ENCODE measurements at places on chromosomes 1 and 21.

GRCh38 chr1:99825098-99825497 lies 25.1 kb upstream of the AGL start:
- DNase-seq = no peak

GRCh38 chr1:116956378-116956777 lies 45.2 kb upstream of the CD101 start:
- no peak for DNase-seq

DNA sequence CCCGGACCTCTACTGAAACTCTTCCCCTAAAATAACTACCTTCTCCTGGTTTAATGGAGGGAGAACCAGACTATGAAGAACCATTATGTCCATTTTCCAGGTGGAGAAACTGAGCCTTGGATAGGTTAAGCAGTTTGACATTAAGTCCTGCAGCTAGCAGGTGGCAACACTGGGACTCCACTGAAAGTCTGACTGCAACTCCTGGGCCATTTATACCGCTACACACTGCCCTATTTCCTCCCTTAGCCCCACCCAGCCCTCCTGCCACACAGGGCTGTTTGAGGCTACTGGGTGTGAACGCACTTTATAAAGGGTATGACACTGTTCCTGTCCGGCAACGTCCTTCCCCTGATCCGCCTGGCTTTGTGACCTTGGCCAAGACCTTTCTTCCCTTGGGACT lies 511 bp upstream of the INPP5B start:
- DNase-seq = no peak

- no peak for DNase-seq
These were observed 48.3 kb downstream of the CLIC4 start for GRCh38 chr1:24793447-24794129.

GRCh38 chr1:180967558-180967957 lies 54.9 kb downstream of the KIAA1614 start:
- no peak for DNase-seq

DNA sequence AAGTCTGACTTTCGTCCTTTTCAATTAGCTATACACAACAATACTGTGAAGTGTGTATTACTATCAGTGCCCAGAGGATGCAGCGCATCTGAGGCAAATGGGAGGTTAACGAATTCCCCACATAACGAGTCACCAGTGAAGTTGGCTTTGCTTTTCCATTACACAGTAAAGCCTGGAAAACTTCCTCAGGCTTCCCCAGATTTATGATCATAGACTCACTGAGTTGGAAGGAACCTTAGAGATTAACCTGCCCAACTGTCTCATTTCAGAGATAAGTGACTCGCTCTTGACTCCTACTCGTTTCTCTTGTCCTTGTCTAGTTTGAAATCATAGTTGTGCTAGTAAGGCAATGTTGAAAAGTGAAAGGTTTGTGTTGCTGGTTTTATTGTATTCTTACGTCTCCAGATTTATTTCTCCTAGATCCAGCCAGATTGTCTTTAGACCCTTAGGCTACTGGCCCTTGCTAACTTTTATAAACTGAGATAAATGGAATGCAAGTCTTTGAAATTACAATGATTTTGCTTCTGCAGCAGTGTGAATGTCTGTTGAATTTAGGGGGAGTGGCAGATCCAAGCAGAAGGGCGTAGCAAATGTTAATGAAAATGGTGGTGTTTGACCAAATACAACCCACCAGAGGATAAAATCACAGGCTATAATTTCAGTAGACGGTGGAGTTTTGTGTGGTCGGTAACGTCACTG lies 17.3 kb downstream of the S1PR1 start:
- no peak for DNase-seq
